ENCODE measurements at places on chromosomes 3 and 15.

- DNase-seq = no peak
Measured at GRCh38 chr3:127855246-127855645, 32.9 kb upstream of the MGLL start.

- DNase-seq = no peak
Measured at GRCh38 chr15:57769266-57769665, 62.8 kb downstream of the POLR2M start.

- no peak for DNase-seq
Measured at GRCh38 chr3:112010636-112011035, 11.9 kb downstream of the TAGLN3 start.

DNA sequence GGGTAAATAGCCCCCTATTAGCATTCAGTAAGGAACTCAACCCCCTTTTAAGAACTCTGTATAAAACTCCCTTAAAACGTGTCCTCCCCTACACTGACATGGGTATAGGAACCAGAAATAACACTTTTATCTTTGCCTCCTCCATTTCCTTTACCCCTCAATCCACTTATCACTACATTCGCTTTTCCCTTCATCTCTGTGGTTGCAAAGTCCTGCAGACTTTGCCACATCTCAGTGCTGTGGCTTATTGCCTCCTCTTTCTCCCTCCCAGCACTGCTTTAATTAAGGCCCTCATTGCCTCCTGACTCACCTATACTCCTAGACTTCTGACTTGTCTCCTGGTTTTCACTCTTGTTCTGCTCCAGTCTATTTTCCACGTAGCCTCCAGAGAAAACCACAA lies 94.3 kb upstream of the GADL1 start:
- no peak for DNase-seq

DNA sequence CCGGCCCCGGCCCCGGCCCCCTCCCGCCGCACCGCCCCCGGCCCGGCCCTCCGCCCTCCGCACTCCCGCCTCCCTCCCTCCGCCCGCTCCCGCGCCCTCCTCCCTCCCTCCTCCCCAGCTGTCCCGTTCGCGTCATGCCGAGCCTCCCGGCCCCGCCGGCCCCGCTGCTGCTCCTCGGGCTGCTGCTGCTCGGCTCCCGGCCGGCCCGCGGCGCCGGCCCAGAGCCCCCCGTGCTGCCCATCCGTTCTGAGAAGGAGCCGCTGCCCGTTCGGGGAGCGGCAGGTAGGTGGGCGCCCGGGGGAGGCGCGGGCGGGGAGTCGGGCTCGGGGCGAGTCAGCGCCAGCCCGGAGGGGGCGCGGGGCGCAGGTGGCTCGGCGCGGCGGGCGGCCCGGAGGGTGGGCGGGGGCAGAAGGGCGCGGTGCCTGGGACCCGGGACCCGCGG lies 352 bp downstream of the CHRD start:
- DNase-seq = peak; percentile 51

GRCh38 chr3:152330559-152330958 lies 61.8 kb downstream of the MBNL1 start:
- no peak for DNase-seq

DNA sequence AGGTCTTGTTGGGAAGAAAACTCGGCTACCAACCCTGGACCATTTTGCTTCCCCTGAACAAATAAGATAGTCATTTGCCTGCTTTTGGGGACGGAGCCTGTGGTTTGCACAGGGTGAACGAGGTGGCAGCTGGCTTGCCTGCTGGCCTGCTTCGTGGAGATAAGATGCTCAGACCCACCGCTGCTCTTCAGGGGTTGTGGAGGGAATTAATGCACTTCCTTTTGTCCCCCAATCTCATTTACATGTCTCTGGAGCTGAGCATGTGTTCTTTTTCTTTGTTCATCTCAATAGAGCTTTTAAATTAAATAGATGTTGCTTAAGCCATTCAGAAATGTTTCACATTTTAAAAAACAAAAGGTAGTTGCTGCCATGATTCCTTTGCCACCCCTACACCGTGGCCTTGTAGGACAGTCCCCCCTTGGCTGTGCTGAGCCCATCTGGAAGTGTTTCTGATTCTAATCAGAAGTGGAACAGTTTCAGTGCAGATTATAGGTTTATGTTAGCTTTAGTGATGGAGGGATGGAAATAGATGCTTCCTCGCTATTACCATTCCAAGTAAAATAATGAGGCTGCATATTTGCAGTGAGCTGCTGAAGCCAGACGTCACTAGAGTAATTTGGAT lies 25.6 kb downstream of the APBA2 start:
- DNase-seq = no peak

- DNase-seq = no peak
Measured at GRCh38 chr3:46716461-46717441, 918 bp downstream of the PRSS50 start.

- no peak for DNase-seq
Measured at GRCh38 chr3:175227126-175227525, 368.0 kb downstream of the NAALADL2 start.

GRCh38 chr3:125594581-125595011 lies 701 bp downstream of the OSBPL11 start:
- DNase-seq = peak; percentile 14

- DNase-seq = no peak
Measured at GRCh38 chr3:16460886-16461285, 52.6 kb downstream of the RFTN1 start.

GRCh38 chr3:73933585-73933984 lies 308.8 kb upstream of the PDZRN3 start:
- no peak for DNase-seq

DNA sequence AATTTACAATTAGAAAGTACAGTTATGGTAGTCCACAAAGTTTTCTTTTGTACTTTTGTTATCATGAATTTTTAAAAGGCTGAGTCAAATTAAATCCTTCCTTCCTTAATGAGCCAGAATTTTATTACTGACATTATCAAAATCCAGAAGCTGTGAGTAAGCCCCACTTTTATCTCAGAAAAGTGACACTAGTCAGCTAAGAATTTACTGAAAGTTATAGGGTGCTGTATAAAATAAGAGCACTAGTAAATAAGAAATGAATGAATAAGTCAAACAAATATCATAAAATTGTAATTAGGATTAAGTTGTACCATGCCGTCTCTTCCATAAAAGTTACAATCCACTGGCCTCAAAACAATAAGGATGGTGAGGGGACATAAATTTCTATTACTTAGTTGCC lies 15.3 kb downstream of the PLOD2 start:
- DNase-seq = no peak

GRCh38 chr3:72265256-72266015 lies 480.5 kb upstream of the PROK2 start:
- DNase-seq = no peak

DNA sequence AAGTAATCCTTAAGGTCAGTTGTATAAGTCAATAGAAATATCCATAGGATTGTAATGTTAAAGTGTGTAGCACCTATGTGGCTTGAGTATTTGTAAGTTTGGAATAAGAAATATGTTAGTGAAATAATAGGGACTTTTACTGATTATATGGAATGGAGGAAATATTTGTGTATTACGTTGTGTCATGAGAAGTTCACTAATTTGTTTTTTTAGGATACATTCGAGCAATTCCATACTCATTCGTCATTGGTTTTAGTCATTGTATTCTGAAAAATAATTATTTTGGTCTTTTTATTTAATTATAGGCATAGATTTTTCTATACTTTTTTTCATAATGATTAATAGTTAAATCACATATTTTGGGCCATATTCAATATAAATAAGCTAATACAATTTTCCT lies 21.0 kb downstream of the MBNL1 start:
- DNase-seq = no peak

DNA sequence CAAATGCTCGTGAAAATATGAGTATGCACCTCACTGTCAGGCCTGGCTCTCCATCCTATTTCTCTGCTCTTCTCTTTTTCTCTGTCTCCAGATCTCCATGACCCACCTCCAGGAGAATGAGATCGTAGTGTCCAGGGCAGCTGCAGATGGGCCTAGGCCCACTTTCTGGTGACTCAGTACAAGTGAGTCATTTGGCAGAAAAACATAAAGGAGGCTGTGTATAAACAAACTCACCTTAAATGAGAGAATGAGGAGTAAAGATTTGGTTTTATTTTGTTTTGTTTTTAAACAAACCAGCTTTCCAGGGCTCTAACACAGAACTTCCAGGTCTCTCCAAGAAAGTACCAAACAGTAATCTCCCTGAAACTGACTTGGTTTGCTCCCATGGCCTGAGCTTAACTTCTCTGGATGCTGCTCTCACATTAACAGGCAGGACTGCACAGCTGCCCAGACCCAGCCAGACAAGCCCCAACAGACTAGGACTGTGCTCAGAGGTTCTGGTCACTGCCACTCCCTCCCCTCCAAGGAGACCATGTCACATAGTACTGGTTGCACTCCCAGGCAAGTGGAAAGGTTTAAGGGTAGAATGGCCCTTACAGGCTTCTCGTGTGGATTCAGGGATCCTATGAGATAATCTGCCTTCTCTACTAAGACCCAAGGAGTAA lies 1.5 kb upstream of the HEG1 start:
- no peak for DNase-seq

GRCh38 chr3:4850211-4850927 lies 128.9 kb upstream of the BHLHE40 start:
- DNase-seq = peak; percentile 88

DNA sequence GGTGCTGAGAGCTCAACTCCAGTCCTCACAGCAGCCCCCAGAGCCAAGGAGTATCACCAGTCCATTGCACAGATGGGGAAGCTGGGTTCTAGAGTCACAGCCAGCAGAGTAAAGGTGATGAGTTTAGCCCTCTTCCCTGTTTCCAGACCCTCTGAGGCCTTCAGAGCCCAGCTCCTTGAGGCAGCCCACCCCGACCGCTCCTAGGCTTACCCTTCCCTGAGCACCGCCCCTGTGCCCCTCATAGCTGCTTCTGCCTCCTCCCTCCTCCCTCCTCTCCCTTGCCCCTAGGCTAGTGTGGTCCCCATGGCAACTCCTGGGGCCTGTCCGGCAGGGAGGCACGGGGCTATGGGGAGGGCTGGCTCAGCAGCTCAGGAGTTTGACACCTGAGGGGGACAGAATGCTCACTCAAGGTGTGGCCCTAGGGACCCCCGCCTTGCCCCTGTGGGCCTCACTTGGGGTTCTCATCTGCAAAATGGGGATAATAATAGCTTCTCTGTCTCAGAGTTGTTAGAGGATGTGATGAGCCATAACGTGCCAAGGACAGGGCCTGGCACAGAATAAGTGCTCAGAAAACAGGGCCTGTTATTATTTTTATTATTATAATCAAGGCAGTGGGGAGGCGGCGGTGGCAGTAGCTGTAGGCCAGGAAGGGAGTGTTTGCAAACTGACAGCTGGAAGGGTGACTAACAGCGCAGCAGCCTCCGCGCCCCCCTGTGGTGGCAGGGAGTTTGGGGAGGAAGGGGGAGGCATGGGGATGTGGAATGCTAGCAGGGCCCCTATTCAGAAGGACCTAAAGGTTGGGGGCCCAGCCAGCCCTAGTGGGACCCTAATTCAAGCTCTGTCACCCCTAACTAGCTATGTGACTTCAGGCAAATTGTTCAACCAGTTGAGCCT lies 11.5 kb downstream of the CSK start:
- peak; percentile 88 for DNase-seq

GRCh38 chr3:142218703-142219102 lies 6.7 kb downstream of the GK5 start:
- no peak for DNase-seq

- DNase-seq = peak; percentile 27
Measured at GRCh38 chr3:50205413-50206276, 574 bp downstream of the SLC38A3 start.

GRCh38 chr3:13372126-13372525 lies 48.0 kb downstream of the NUP210 start:
- no peak for DNase-seq

- DNase-seq = no peak
Measured at GRCh38 chr3:66762916-66763693, 235.0 kb upstream of the KBTBD8 start.

- DNase-seq = no peak
Measured at GRCh38 chr3:197523526-197523925, 32.2 kb downstream of the BDH1 start.

GRCh38 chr3:112647122-112647521 lies 6.2 kb upstream of the CCDC80 start:
- DNase-seq = no peak

- no peak for DNase-seq
Measured at GRCh38 chr15:39153716-39154115, 427.2 kb upstream of the THBS1 start.

DNA sequence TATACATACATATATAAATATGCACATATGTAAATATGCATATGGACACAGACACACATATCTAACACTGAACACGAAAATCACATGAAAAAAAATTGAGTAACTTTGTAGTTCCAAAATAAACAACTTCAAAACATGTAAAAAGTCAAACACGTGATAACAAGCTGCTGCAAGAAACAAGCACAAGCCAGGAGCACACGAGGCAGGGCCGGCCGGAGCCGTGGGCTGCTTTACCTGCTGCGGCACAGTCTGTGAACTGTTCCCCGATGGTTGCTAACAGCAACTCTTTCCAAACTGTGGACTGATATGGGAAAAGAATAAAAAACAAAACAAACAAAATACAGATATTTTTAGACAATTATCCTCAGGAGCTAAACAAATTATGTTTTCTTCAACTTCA lies 31.6 kb downstream of the EIF4E3 start:
- DNase-seq = no peak

GRCh38 chr3:140922634-140923033 lies 19.0 kb upstream of the SLC25A36 start:
- DNase-seq = no peak

- no peak for DNase-seq
Measured at GRCh38 chr3:143249014-143249413, 129.4 kb downstream of the CHST2 start.

GRCh38 chr15:65660927-65661326 lies 39.2 kb downstream of the SLC24A1 start:
- no peak for DNase-seq

- no peak for DNase-seq
Measured at GRCh38 chr15:60540002-60540651, 61.2 kb upstream of the ICE2 start.

- no peak for DNase-seq
Measured at GRCh38 chr3:63814237-63814636, 4.9 kb upstream of the C3orf49 start.

- no peak for DNase-seq
Measured at GRCh38 chr15:91839867-91840266, 13.6 kb upstream of the SLCO3A1 start.

DNA sequence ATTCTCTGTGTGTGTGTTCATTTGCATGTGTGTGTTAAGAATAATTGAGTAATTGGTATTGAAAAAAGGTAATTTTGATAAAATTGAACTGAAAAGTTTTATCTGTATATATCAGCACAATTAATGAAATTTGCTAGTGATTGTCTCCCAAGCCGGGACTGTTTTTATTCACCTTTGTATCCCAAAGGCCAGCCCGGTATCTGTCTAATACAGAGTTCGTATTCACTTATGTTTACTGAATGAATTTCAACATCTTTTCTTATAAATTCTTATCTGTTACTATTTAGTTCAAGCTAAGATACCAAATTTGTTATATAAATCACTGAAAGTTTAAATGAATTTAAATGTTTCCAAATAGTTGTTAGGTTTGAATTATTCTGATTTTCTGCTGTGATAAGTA lies 394.0 kb upstream of the NAALADL2 start:
- DNase-seq = no peak
